ENCODE measurements at places on chromosomes 7 and 10.

DNA sequence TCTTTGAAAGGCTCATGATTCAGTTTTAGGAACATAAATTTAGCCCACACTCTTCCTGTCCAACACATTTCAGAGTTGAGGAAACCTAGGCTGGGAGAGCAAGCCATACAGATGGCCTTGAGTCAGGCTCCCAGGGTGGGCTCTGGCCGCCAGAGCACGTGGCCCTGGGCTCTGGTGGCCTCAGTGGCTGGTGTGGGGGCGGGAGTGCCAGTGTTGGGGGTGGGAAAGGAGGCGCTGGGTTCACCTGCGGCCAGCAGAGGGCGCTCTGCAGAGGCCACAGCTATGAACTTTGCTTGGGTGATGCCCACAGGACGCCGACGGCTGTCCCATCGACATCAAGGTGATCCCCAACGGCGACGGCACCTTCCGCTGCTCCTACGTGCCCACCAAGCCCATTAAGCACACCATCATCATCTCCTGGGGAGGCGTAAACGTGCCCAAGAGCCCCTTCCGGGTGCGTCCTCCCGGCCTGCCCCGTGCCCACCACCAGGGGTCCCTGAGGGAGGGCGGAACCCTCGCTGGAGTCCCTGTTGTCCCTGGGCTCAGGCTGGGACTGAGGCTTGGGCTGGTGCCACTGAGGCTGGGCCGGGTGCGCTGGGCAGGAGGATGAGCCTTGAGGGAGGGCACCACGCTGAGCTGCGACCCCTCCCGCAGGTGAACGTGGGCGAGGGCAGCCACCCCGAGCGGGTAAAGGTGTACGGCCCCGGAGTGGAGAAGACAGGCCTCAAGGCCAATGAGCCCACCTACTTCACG lies 11.9 kb downstream of the FLNC start:
- DNase-seq, result peak; percentile 42
- no peak overlapping the region for H3K27ac ChIP-seq
- H3K36me3 ChIP-seq, result no peaks in the 10 kb centered on the region
- no peaks in the 10 kb centered on the region for H3K4me1 ChIP-seq
- H3K27me3 ChIP-seq, result no peaks in the 10 kb centered on the region
- H3K4me3 ChIP-seq, result no peak overlapping the region

DNA sequence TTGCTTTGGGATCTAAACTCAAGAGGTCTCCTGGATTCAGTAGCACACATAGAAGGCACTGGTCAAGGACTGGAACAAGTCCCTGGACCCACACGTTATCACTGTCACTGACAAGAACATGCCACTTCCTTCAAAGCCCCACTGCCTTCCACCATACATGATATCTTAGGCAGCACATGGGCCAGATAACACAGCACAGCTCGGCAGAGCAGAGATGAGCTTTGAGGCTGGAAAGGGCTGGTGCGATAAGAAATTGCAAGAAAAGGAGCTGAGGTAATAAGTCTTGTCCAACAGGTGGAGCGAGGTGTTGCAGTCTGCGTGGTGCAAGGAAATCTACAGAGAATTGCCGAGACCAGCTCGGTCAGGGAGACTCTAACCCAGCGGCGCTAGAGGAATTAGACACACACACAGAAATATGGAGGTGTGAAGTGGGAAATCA lies 139.8 kb upstream of the CDK13 start:
- H3K4me1 ChIP-seq, result no peaks in the 10 kb centered on the region
- no peaks in the 10 kb centered on the region for H3K27me3 ChIP-seq
- no peak for DNase-seq
- no peaks in the 10 kb centered on the region for H3K36me3 ChIP-seq

- H3K4me3 ChIP-seq, result no peak overlapping the region
- H3K27ac ChIP-seq, result no peak overlapping the region
- no peaks in the 10 kb centered on the region for H3K4me1 ChIP-seq
Measured at GRCh38 chr10:125661431-125661940, 21.5 kb downstream of the TEX36 start.

- no peaks in the 10 kb centered on the region for H3K27me3 ChIP-seq
- H3K4me1 ChIP-seq, result peaks cover 30% of the 10 kb centered on the region
- H3K4me3 ChIP-seq, result no peak overlapping the region
- H3K36me3 ChIP-seq, result no peaks in the 10 kb centered on the region
- peak; percentile 67 for DNase-seq
- H3K27ac ChIP-seq, result peak overlapping the region; percentile 32
Measured at GRCh38 chr7:43700059-43700501, 29.2 kb downstream of the COA1 start.

Data from naive thymus-derived CD4-positive, alpha-beta T cell (primary cell).